ENCODE measurements at places on chromosomes 3 and 15. TPM values are rescaled to one million over a fixed set of nuclear protein-coding genes. Genes with fewer than 3 reads are reported as not detected.

Gene FETUB
- not detected for total RNA-seq

Gene BCL2A1
- total RNA-seq, result 8.2 TPM

Gene CELF6
- 2.4 TPM for total RNA-seq

Gene GNAT1
- not detected for total RNA-seq

Gene SKIL
- 73.5 TPM for total RNA-seq

Gene CPLX3
- not detected for total RNA-seq
